Mucosa of gallbladder (tissue), 1 donor: ENCODE measurements at places on chromosomes 1 and 21. TPM values are rescaled to one million over a fixed set of nuclear protein-coding genes. Genes with fewer than 3 reads are reported as not detected.

The TGFB2 gene
- 10.3 TPM for total RNA-seq

DNA sequence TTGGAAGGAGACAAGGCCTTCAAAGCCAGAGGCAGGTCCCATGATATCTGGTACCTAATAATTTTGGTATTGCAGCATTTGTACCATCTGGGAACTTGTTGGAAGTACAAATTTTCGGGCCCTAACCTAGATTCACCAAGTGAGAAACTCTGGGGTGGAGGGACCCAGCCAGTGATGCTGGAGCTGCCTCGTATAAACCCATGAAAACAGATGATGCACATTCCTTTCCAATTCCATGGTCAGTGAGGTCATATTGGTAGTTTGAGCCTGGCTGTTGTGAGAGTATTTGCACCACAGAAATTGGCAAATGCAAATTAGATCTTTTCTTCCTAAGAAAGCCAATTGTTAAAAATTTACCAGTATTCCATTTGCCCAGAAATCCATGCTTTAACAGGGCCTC, 269.6 kb upstream of the PLXNA2 start:
- DNase-seq: no peak

DNA sequence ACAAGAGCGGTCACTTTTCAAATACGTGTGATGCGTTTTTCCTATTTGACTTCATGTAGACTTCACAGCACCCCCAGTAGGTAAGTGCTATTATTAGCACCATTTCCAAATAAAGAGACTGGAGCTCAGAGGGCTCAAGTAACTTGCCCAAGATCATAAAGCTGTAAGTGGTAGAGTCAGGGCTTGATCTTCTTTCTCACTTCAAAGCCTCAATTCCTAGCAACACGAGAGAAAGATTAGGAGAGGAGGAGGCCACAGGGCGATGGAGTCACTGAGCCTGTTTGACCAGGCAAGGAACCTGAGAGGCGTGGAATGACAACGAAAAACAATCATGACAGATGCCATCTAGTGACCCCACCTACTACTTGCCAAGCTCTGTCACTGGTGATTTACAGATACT, 181.0 kb downstream of the FOXD2 start:
- DNase-seq: peak; percentile 11

DNA sequence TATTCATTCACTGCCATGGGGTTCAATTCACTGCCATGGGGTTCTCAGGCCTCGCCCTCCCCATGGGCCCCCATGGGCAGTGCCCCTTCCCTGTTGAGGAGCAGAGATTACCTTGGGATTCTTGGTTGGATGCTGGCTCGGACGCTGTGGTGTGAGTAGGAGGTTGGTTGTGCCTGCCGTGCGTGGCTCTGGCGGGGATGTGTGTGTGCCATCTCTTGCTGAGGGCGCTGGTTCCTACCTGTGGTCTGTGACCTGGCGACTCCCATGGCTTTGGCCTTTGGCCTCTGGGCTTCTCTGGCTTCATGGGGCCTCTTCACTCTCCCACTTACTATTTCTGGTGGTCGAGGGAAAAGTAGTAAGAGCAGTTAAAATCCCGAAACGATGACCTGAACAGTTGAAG, 42.1 kb downstream of the PCNT start:
- DNase-seq: no peak

DNA sequence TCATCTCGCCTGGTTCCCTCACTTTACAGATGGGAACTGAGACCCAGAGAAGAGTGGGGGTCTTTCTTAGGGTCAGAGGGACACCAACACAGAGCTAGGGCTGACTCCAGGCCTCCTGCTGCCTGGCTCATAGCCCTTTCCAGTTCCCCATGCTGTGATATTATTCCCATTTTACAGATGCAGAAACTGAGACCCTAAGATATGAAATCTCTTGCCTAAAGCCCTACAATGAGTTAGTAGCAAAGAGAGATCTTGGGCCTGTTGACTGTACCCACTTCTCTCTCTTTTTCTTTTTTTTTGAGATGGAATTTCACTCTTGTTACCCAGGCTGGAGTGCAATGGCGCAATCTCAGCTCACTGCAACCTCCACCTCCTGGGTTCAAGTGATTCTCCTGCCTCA, 49.9 kb downstream of the SLC9A1 start:
- no peak for DNase-seq

- no peak for DNase-seq
Observed at GRCh38 chr1:210366767-210367166, 38.1 kb downstream of the HHAT start.

GRCh38 chr1:182783068-182783467, 6.5 kb upstream of the NPL start:
- DNase-seq: no peak

The OXCT2 gene
- total RNA-seq: 0.95 TPM

- no peak for DNase-seq
Observed at GRCh38 chr1:67886076-67886475, 52.8 kb upstream of the GNG12 start.

The BCL2L15 gene
- total RNA-seq: 20.9 TPM

DNA sequence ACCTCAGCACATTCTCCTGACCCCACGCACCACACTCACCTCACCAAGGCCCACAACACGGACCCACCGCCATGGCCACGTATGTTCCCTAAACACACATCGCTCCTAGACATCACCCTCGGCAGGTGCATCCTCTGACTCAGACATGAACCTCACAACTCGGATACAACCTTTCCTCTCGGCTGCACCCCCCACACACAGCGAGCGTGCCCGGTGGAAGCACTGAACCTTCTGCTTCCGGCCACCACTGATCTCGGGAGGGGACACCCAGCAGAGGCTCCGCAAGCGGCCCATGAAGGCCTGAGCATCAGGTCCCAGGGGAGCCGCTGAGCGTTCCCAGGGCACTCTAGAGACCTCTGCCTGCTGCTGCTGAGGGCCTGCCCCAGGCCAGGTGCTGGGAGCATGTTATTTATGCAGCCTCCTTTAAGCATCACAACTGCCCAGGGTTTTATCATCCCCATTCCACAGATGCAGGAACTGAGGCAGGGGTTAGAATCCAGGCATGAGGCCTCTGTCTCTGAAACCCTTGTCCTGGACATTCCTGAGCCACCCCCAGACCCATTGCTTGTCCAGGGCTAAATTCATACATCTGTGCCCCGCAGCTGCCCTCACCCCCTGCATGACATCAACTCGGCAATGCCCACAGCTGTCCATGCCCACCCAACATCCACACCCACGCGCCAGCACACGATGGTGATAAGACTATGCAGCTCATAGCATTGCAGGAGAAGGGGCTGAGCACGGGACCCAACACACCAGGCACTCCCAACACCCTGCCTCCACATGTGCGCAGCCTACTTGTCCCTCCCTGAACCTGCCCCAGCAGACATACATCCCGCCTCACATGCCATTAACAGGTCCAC, 27.0 kb downstream of the SDC3 start:
- no peak for DNase-seq

The RHBDL2 gene
- 5.6 TPM for total RNA-seq

GRCh38 chr1:154964359-154964758, 2.8 kb upstream of the PYGO2 start:
- DNase-seq: no peak

The L1TD1 gene
- 0.29 TPM for total RNA-seq

The FMN2 gene
- total RNA-seq: 3.5 TPM

- no peak for DNase-seq
Observed at GRCh38 chr1:115308969-115309368, 29.1 kb downstream of the NGF start.
